Caco-2 (cell line): ENCODE measurements at places on chromosomes 13 and 19.

DNA sequence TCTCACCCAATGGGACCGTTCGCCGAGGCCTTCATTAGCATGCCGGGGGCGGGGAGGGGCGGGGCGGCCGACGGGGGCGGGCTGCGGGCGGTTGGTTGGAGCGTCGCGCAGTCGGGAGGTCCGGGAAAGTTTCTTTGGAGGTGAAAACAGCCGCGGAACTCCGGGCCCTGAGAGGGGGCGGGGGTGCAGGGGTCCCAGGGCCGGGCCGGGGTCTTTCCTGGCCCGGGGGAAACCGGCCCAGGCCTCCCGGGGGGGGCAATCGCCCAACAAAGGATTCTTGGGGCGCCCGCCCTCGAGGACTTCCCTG, at the start of gene HMG20B:
HMG20B (plus strand) TSS at position 90 of the 307 bp plus-strand sequence. CDS start 366 bp downstream, outside the sequence.
- DNase-seq: no peak

GRCh38 chr19:51026554-51026831, at the start of gene KLK11:
Gene KLK11 (minus strand): TSS chr19:51026616. CDS start chr19:51025631, 985 bp downstream.
- no peak for DNase-seq

- no peak for DNase-seq
These were observed 25.4 kb downstream of the ALG5 start for GRCh38 chr13:36973621-36974295.

DNA sequence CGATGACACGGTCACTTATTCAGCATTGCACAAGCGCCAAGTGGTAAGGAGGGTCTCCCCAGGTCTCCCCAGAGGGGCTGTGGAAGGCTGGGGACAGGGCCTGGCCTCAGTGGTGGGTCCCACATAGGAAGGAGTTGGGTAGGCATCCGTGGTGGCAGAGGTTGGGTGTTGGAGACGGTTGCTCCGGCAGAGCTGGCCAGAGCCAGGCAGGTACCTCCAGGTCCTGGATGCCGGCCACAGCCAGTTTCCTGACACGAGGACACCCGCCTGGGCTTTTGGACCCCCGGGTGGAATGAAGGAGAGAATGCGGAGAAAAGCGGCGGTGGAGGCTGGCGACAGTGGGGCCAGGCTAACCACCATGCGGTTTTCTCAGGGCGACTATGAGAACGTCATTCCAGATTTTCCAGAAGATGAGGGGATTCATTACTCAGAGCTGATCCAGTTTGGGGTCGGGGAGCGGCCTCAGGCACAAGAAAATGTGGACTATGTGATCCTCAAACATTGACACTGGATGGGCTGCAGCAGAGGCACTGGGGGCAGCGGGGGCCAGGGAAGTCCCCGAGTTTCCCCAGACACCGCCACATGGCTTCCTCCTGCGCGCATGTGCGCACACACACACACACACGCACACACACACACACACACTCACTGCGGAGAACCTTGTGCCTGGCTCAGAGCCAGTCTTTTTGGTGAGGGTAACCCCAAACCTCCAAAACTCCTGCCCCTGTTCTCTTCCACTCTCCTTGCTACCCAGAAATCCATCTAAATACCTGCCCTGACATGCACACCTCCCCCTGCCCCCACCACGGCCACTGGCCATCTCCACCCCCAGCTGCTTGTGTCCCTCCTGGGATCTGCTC, 1.3 kb upstream of the FFAR1 start:
- peak; percentile 37 for DNase-seq

DNA sequence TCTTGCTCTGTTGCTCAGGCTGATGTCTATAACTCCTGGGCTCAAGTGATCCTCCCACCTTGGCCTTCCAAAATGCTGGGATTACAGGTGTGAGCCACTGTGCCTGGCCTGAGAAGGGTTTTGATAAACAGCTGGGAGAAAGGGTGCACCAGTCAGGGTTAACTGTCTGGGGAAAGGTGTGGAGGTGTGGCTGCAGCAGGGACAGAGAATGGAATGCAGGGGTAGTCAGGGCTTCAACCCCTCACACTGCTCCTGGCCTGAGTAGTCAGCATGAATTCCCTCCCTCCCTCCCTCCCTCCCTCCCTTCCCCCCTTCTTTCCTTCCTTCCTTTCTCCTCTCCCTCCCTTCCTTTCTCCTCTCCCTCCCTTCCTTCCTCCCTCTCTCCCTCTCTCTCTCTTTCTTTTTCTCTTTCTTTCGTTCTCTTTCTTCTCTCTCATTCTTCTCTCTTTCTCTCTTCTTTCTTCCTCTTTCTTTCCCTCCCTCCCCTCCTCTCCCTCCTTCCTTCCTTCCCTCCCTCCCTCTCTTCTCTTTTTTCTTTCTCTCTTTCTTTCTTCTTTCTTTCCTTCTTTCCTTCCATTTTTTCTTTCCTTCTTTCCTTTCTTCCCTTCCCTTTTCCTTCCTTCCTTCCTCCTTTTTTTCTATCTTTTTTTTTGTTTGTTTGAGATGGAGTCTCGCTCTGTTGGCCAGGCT, 16.0 kb downstream of the MYO1F start:
- no peak for DNase-seq

DNA sequence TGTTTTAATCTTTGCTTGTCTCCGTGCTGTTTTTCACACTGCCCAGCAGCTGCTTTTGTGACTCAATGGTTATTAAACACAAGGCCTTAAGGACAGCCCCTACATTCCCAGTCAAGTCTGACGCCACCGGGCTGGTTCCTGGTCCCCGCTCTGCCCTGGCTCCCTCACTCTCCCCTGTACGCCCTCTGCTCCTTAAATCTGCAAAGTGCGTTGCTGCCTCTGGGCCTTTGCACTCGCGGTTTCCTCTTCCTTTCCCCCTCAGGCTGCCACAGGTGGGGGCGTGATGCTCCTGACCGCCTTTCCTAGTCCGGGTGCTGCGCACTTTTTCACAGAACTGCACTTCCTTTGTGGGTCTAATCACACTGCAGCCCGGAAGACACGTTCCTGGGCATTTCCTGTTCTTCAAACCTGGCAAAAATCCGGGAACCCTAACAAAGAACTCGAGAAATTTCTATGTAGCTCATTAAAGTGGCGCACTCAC, 25.6 kb downstream of the NOSIP start:
- no peak for DNase-seq

- DNase-seq: no peak
These were observed 14.9 kb downstream of the MRPS31 start for GRCh38 chr13:40756042-40756441.

- no peak for DNase-seq
These were observed 573 bp upstream of the STARD13 start for GRCh38 chr13:33286128-33286527.

DNA sequence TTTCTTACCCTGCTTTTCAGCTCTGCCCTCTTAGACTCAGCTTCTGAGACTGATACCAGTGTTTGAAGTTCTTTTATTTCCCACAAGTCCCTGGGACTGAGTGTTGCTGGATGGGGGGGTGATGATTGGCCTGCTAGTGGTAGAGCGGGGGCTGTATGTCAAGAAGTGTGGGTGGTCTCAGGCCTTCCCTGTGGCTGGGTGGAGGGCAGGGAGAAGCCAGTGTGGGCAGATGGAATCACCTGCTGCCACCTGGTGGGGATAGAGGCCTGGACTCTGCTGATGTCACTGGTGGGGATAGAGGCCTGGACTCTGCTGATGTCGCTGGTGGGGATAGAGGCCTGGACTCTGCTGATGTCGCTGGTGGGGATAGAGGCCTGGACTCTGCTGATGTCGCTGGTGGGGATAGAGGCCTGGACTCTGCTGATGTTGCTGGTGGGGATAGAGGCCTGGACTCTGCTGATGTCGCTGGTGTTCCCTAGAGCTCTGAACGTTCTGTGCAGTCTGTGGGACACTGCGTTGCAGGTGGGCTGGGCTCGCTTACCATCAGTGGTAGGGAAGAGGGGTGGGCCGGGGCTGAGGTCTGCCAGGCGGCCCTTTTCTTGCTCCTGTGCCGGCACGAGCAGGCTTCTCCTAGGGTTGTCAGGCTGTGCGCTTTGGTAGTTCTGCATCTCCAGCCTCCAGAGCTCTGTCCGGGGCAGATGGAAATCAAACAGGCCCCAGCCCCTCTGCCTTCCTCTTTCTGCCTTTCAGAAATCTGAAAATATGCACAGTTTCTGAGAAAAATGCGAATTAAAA, 101.3 kb downstream of the ARHGEF7 start:
- DNase-seq: peak; percentile 63

DNA sequence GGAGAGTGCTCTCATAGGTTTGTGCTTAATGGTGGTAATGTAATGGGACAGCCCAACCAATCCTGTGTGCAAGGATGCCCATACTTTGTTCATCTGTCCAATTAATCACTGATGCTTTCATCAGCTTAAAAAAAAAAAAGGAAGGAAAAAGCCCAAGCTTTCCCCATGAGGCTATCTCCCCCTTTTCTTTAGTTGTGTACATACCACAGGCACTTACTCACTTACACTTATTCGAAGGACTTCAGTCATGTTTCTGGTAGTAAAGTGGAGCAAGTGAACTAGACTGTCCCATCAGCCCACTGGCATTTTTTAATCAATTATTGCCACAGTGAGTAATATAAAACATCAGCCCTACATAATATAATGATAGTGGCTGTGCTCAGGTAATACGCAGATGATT, 183.5 kb upstream of the UFM1 start:
- DNase-seq: no peak

GRCh38 chr13:97434397-97435201, 630 bp downstream of the RAP2A start:
- no peak for DNase-seq

- DNase-seq: no peak
These were observed 182.4 kb downstream of the GPC6 start for GRCh38 chr13:93409001-93409400.

DNA sequence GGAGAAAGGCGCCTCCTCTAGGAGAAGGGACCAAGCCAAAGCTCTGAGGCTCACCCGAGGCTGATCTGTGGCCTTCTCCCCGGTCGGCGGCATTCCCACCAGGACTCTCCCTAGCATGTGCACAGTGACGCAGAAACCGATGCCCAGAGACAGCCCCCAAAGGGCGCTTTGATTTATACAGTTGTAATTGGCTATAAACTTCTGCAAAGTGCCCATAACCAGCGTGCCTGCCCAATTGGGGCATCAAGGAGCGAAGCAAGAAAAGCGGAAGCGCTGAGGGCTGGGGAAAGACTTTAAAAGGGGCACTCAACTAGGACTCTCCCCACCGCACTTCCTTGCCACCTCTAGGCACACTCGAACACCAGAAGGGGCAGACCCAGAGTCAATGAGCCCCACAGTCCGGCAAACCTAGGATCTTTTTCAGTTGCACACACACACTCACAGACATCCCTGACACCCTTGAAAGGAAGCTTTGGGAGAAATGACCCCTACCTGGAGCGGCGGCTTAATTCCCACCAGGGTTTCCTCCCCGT, 1.8 kb downstream of the CDX2 start:
- DNase-seq: no peak

- DNase-seq: no peak
These were observed 45.5 kb upstream of the ZNF91 start for GRCh38 chr19:23440791-23441190.

DNA sequence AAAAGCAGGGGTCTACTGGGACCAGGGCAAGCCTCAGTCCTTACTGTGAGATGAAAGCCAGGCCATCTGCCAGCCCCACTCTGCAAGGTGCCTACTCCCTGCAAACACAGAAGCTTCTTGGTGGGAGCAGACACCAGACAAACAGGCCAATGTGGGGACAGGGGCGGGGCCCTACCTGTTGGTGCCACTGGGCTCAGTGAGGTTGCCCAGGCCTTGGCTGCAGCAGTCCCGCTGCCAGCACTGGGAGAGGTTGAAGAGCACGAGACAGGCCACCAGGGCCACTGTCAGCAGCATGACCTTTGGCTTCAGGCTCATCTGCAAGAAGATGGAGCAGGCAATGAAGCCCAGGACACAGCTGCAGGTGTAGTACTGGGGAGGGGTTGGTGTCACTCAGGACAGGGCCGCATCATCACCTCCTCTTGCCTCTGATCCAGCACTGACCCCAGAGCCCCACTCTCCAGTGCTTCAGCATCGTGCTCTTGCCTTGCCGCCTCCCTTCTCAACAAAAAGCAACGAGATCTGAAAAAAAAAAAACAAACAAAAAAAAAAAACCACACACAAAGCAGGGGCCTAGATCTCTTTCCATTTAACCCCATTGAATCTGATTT, 72.6 kb downstream of the NBEA start:
- no peak for DNase-seq

DNA sequence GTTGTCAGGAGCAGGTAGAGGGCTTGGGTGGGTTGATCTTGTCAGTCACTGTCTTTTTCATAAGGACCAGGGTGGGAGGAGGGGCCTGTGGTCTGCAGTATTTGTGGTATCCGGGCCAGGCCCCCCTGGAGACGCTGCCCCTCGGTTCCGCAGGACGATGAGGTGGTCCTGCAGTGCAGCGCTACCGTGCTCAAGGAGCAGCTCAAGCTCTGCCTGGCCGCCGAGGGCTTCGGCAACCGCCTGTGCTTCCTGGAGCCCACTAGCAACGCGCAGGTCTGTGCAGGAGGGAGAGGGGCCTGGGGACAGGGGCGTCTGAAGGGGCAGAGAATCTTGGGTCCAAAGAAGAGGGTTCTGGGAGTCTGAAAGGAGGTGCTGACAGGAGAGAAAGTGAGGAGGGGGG, 7.1 kb downstream of the RYR1 start:
- DNase-seq: no peak

DNA sequence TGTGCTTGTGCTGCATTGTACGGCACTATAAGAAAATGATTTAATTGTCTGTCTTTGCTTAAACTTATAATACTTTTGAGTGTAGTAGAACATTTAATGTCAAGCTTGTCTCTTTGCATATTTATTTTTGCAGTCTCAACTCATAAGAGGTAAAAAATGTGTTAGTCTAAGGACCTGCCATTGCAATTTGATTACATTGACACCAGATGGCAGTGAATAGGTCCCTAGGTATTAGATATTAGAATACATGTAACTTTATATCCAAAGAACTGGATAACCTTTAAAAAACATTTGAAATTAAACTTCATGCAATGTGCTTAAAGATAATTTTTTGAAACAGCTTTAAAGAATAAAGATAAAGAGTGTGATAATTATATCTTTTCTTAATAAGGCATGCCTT, 1421.3 kb downstream of the OLFM4 start:
- DNase-seq: no peak

DNA sequence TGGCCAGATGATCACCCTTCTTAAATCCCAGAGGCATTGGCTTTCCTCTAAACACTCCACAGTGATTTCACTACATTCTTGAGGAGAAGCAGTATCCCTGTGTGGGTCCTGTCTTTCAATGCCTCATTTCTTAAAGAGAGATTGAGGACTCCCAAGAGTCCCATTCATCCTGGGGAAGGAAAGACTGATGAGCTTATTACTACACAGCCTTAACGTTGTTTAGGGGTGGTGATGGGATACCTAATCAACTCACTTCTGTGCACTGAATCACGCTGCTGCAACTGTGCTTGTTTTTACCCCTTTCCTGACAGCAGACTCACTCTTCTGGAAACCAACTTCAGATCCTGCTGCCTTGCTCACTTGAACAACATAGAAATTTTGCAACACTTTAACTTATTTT, 203.1 kb downstream of the RGCC start:
- DNase-seq: no peak

- no peak for DNase-seq
These were observed 20.3 kb downstream of the OPA3 start for GRCh38 chr19:45564131-45564780.
